ENCODE measurements at places on chromosomes 11 and 22. TPM values are rescaled to one million over a fixed set of nuclear protein-coding genes. Genes with fewer than 3 reads are reported as not detected.

CARNS1 gene
- total RNA-seq: not detected

APOL1 gene
- total RNA-seq: 89.7 TPM

GRCh38 chr11:130782361-130783222 lies 133.7 kb downstream of the SNX19 start:
- DNase-seq: no peak

GRCh38 chr11:130159657-130160497 lies at the start of gene ST14:
Gene ST14 (plus strand): TSS chr11:130159782. CDS start chr11:130159980, 198 bp downstream.
- no peak for DNase-seq

DNA sequence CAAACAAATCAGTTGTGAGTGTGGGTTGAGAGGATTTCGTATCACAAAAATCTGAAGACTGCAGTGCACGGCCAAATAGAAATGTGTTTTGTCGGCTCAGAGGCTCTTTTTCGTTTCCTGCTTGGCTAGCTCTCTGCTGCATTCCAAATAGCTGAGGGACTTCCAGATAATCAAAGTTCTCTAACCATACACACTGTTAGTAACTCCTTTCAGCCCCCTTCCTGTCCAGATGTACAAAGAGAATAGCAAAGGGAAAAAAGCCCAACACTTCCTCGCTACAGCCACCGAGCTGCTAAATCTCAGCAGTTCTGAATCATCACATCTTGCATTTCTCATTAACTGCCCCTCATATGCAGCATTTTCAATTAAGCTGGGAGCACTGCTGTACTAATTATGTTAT lies 203.1 kb downstream of the TENM4 start:
- DNase-seq: peak; percentile 22

GRCh38 chr11:115806056-115806455 lies 301.8 kb upstream of the CADM1 start:
- DNase-seq: no peak

GRCh38 chr11:102064316-102064715 lies 17.1 kb downstream of the CFAP300 start:
- no peak for DNase-seq

DNA sequence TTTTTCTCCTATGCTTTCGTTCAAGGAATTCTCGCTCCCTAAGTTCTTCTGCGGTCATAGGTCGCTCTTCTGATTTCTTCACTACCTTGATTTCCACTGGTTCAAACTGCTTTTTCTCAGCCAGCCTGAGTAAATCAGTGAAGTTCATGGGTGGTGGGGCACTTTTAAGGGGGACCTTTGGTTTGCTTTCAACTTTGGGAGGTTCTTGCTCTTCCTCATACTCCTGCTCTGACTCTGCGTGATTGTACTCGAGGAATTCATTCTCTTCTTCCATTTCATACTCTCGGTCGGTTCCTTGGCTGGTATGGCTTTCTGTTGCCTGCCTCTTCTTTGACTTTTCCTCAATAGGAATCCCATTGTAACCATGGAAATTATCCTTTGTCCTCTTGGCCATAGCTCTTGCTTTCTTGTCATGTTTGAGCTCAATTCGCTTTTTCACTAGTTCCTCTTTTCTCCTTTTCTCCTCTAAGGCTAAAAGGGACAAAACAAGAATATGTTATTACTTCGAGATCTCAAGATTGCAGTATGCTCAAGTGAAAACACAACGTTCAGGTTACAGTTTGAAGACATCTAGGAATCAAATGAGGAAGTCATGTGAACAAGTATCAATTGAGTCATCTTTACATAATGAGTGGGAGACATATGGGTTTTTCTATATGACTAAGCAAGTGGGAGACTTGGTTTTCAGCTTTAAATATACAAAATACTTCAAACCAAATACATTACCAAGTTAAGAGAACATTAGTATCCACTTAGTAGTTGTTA lies 16.2 kb downstream of the MISFA start:
- DNase-seq: no peak

GRCh38 chr11:19232910-19233503 lies 7.7 kb downstream of the E2F8 start:
- no peak for DNase-seq

All from uterus (tissue), 4 donors.